ENCODE measurements at places on chromosomes 13 and 19. TPM values are rescaled to one million over a fixed set of nuclear protein-coding genes. Genes with fewer than 3 reads are reported as not detected.

The IL12RB1 gene
- not detected for total RNA-seq

The ZNF534 gene
- not detected for total RNA-seq

The TMEM150B gene
- total RNA-seq = not detected

The DIRAS1 gene
- 19.9 TPM for total RNA-seq

The KLK14 gene
- total RNA-seq = 0.75 TPM

The JAK3 gene
- total RNA-seq = 1.3 TPM

The ATP4B gene
- total RNA-seq = not detected

The CEACAM18 gene
- not detected for total RNA-seq

The POU2F2 gene
- 2.5 TPM for total RNA-seq

The CEACAM7 gene
- not detected for total RNA-seq

Measured in neural crest cell (in vitro differentiated cells).